Suprapubic skin (tissue), 4 donors: ENCODE measurements at places on chromosomes 2 and 18.
A peak's percentile ranks its signal among the peaks of the same experiment; 100 is the strongest.

- no peak overlapping the region for H3K27ac ChIP-seq
- H3K4me1 ChIP-seq, result no peaks in the 10 kb centered on the region
- H3K27me3 ChIP-seq, result no peaks in the 10 kb centered on the region
- no peak for DNase-seq
- H3K36me3 ChIP-seq, result peaks cover 4% of the 10 kb centered on the region
These were observed 39.4 kb downstream of the STEAP3 start for GRCh38 chr2:119263025-119263424.

GRCh38 chr2:229620289-229620688, 94.1 kb downstream of the DNER start:
- no peaks in the 10 kb centered on the region for H3K36me3 ChIP-seq
- no peak overlapping the region for H3K27ac ChIP-seq
- no peak for DNase-seq
- H3K27me3 ChIP-seq, result no peaks in the 10 kb centered on the region
- H3K4me3 ChIP-seq, result no peak overlapping the region

DNA sequence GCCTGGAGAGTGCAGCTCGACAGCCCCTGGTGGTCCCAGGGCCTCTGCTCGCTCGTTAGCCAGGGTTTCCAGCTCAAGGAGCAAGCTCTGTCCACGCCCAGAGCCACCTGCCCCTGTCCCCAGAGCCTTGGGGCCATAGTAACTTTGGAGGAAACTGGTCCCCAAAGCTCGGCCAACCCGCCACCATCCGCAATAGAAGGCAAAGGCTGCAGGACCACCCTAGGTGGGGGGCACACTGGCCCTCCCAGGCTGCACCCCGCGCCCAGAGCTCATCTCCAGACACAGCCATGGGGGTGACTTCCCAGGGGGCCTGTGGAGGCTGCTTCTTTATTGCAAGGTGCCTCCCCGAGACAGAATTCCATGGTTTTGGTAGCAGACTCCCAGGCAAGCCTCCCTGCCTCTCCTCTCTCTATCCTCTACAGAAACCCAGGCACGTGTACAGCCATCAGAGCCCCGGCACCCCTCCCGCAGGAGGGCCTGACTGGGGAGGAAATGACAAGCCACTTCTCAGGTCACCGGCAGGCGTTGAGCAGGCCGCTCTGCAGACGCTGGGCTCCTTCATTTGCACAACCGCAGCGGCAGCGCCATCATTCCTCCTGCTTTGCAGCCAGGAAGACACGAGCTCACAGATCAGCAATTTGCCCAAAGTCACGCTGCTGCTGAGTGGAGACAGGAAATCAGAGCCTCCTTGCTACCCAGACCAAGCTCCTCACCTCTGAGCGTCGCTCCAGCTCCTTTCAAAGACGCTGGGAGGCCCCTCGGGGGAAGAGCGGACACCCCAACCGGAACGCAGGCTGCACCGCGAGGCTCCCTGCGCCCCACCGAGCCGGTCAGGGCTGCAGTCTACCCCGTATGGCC, 80.2 kb downstream of the NDUFA10 start:
- H3K27ac ChIP-seq, result no peak overlapping the region
- H3K4me1 ChIP-seq, result no peaks in the 10 kb centered on the region
- H3K36me3 ChIP-seq, result no peaks in the 10 kb centered on the region
- H3K4me3 ChIP-seq, result no peak overlapping the region
- peak; percentile 75 for DNase-seq
- no peaks in the 10 kb centered on the region for H3K27me3 ChIP-seq

DNA sequence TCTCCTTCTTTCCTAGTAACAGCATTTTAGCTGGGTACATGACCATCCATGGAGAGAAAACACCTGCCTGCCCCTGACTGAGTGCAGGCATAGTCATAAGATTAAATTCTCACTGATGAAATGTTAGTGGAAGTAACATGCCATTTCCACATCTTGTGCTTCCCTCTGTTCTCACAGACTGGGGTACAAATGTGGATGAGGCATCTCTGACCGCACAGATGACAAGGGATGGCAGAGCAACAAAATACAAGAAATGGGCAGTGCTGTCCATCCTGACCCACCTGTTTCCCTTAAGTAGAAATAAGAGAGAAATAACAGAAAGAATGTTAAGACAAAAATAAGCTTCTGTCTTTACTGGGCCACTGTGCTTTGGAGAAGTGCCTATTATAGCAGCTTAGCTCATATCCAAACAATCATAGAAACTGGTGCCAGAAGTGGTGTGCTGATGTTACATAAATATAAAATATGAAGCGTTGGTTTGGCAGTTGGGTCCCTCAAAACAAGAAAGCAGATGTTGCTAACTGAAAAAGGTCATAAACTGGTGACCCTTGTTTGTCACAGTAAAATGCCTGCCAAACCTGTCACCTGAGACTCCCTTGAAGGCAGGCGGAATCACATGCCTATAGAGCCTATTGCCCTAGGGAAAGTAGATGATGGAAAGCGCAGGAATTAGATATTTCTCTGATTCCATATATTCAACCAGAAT, 72.4 kb upstream of the CCDC150 start:
- H3K27ac ChIP-seq, result no peak overlapping the region
- DNase-seq, result no peak
- no peak overlapping the region for H3K4me3 ChIP-seq
- H3K36me3 ChIP-seq, result no peaks in the 10 kb centered on the region
- peaks cover 4% of the 10 kb centered on the region for H3K4me1 ChIP-seq
- no peaks in the 10 kb centered on the region for H3K27me3 ChIP-seq

DNA sequence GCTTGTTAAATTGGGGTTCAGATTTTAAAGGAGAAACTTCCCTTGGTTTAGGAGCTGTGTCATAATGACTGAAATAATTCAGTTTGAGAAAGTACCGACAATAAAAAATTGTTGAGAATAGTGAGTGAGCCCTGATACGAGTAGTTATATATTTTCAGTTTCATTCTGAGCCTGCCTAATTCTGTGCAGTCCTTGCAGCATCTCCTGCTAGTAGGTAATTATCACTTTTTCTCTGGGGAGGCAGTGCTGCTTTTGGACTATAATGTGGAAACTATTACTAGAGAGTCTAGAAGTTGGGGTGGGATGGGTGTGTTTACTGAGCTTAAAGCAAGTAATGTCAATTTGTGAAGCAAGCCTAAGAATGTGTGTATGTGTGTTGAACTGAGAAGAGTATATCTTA, 21.7 kb downstream of the ZNF638 start:
- H3K27me3 ChIP-seq, result no peaks in the 10 kb centered on the region
- peaks cover 43% of the 10 kb centered on the region for H3K36me3 ChIP-seq
